ENCODE measurements at places on chromosomes 13 and 19. TPM values are rescaled to one million over a fixed set of nuclear protein-coding genes. Genes with fewer than 3 reads are reported as not detected.

The AXL gene
- total RNA-seq: not detected

The GIPR gene
- 3.9 TPM for total RNA-seq

The C19orf73 gene
- 3.4 TPM for total RNA-seq

DNA sequence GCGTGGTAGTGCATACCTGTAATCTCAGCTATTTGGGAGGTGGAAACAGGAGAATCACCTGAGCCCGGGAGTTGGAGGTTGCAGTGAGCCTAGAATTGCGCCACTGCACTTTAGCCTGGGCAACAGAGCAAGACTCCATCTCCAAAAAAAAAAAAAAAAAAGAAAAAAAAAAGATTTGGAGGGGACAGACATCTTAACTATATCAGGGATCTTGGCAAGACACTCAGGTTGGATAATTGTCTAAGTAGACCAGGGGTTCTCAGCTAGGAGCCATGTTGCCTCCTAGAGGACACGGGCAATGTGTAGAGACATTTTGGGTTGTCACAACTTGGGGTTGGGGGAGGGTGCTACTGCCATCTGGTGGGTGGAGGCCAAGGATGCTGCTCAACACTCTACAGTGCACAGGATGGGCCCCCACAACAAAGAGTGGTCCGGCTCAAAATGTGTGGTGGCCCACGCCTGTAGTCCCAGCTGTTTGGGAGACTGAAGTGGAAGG, 1.9 kb upstream of the ZNF580 start:
- DNase-seq: peak; percentile 95

DNA sequence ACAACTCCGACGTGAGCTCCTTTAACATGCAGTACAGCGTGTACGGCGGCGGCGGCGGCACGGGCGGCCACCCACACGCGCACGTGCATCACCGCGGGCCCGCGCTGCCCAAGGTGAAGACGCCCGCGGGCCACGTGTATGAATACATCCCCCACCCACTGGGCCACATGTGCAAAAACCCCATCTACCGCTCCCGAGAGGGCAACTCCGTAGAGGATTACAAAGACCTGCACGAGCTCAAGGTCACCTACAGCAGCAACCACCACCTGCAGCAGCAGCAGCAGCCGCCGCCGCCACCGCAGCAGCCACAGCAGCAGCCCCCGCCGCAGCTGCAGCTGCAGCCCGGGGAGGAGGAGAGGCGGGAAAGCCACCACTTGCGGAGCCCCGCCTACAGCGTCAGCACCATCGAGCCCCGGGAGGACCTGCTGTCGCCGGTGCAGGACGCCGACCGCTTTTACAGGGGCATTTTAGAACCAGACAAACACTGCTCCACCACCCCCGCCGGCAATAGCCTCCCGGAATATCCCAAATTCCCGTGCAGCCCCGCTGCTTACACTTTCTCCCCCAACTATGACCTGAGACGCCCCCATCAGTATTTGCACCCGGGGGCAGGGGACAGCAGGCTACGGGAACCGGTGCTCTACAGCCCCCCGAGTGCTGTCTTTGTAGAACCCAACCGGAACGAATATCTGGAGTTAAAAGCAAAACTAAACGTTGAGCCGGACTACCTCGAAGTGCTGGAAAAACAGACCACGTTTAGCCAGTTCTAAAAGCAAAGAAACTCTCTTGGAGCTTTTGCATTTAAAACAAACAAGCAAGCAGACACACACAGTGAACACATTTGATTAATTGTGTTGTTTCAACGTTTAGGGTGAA, 6.6 kb downstream of the SLITRK5 start:
- no peak for DNase-seq

DNA sequence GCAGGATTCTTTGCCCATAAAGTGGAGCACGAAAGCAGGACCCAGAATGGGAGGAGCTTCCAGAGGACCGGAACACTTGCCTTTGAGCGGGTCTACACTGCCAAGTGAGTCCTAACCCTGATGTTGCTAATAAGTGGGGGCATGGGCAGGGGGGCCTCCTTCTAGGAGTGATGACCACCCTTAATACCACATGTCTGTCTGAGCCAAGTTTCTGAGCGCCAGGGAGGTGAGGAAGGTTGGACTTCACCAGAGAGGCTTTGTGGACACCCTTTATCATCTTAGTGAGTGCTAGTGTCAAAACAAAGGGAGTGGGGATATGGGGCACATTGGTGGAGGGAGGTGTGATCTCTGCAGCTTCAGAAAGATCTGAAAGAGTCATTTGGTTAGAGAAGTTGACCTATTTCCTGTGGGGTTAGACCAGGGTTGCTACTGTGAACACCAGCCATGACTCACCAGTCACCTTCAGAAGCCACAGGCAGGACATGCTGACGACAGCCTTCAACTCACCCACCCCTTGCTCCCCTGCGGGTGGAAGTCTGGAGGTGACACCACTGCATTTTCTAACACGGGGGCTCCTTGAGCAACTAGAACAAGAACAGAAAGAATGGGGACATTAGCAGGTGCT, 8.8 kb downstream of the ALOX5AP start:
- peak; percentile 55 for DNase-seq

DNA sequence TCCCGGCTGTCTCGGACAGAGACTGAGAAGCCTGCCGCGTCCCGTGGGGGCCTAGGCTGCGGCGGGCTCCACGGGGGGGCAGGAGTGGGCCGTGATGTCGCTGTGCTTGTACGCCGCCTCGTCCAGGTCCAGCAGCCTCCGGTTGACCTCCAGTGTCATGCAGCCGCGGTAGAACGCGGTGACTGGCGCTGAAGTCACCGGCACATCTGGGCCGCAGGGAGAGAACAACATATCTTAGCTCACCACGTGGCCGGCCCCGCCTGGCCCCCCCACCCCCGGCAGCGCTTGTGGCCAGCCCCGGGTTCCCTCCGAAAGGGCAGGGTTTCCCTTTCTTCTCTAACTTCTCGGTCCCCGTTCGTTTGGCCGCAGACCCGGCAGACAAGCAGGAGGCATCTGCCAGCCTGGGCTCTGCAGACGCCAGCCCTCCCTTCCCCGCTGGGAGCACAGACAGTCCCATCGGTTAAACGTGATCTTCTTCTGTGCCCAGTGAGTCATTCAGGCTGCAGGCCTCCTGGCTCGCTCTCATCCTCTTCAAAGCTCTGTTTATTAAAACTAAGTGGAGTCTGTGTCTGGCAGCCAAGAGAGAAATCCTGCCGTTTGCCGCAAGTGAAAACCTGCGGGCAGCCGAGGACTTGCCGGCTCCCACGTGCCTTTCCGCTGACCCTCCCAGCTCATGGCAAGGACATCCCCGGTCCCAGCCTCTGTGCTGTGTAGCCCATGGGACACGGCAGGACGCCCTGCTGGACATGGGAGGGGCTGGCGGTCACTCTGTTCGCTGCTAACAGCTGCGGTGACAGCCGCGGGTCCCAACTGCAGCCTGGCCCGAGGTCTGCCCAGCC, 42.8 kb downstream of the GAS6 start:
- no peak for DNase-seq

GRCh38 chr13:48411841-48412531, 927 bp downstream of the LPAR6 start:
- DNase-seq: no peak

Measured in Karpas-422 (cell line).